Endothelial cell of umbilical vein (primary cell): ENCODE measurements at places on chromosomes 7 and 10.

DNA sequence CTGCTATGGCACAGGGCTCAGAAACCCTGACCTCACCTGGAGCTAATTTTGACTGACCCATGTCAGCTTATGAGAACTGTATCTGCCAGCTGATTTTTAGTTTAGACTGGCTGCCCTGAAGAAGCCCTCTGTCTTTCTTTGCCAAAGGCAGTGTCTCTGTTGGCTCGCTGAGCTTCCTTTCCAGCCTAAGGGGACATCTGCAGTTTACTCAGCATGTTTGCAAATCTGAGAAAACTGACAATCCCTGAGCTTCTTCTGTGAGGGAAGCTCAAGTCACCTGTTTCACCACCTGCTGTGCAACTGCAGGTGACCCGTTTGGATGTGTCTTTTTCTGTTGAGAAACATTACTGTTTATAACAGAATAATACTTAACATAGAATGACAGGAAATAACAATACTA lies 46.0 kb downstream of the PRKAR2B start:
- DNase-seq: peak; percentile 42
- H3K4me3 ChIP-seq: no peak overlapping the region
- H3K4me1 ChIP-seq: peaks cover 17% of the 10 kb centered on the region
- H3K27ac ChIP-seq: no peak overlapping the region
- H3K36me3 ChIP-seq: no peaks in the 10 kb centered on the region
- no peaks in the 10 kb centered on the region for H3K27me3 ChIP-seq

DNA sequence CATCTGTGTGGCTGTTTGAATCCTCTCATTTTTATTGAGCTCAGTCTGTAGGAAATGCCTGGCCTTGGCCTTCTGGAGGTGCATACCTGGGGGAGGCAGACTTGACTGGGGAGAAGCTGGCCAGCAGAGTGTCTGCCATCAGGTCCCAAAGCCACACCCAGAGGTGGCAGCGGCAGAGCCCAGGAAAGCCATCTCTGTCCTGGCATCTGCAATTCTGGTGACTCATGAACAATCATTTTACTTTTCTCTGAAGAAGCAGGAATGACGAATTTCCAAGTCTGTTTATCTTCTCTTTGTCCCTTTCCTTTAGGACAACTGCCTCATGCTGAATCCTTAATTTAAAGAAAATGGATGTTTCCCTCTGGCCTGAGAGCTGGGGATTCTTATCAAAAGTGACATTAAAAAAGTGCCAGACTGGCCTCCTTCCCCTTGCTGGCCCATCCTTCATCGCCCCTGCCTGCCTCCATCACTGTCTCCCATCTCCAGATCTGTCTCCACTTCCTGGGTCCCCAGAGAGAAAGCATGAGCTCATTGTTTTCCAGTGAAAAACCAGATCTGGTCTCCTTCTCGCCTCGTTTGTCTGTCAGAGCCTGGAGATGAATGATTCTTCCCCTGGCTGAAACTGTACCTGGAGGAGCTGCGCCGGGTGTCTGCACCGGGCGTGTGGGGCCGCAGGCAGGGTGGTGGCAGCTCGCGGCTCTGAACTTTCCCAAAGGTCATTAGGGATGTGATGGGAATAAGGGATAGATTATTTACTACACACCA lies 124.5 kb downstream of the TMEM178B start:
- no peak overlapping the region for H3K4me3 ChIP-seq
- H3K27me3 ChIP-seq: no peaks in the 10 kb centered on the region
- no peak overlapping the region for H3K27ac ChIP-seq
- no peaks in the 10 kb centered on the region for H3K4me1 ChIP-seq

DNA sequence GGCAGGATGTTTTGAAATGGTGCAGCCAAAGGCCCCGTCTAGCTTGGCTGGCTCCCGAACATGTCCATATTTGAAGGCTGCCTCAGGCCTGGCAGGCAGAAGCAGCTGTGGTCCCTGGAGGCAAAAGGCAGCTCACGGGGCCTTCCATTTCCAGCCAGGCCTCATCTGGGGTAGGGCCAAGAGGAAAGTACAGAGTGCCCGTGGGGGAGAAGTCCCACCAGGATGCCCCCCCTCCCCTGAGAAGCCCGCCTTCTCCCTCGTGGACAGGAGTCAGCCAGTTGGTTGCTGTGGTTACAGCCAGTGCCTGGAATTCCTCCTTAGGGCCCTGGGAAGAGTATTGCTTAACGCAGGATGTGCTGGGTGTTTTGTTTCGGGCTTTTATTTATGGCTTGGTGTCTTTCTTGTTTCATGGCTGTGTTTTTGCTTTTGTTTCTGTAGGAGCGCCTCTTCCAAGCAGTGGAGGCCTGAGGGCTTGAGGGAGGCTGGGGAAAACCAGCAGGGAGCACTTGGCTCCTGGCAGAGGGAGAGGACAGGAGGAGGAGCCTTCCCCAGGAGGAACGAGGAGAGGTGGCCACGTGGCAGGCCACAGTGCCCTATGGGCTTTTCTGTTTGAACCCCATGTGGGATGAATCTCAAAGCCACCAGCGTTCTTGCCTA lies 45.4 kb downstream of the CHST3 start:
- peak overlapping the region; percentile 52 for H3K27ac ChIP-seq
- H3K27me3 ChIP-seq: no peaks in the 10 kb centered on the region
- H3K4me1 ChIP-seq: peaks cover 17% of the 10 kb centered on the region
- DNase-seq: peak; percentile 94
- H3K4me3 ChIP-seq: no peak overlapping the region

DNA sequence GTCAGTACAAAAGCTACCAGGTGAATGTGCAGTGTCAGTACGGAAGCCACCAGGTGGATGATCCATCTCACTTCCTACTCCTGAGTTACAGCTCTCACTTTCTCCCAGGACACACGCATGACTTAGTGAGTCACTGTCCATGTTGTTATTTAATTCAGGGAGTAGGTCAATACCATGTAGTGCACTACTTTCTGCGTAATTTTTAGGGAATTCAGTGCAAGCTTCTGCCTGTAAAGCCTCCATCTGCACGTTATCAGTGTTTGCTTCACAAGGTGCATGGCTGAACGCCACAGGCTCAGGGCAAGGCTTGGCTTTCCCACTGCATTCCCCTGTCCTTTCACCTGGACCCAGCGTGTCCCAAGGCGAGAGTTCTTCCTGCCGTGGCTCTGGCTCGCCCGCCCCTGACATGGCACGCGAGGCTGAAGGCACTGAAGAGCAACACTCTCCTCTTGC lies 59.5 kb downstream of the LARP4B start:
- no peaks in the 10 kb centered on the region for H3K4me1 ChIP-seq
- H3K36me3 ChIP-seq: no peaks in the 10 kb centered on the region
- DNase-seq: no peak
- H3K27me3 ChIP-seq: no peaks in the 10 kb centered on the region
- H3K4me3 ChIP-seq: no peak overlapping the region

GRCh38 chr7:76507723-76508406 lies 2.5 kb upstream of the UPK3B start:
- peak; percentile 1 for DNase-seq
- no peak overlapping the region for H3K27ac ChIP-seq
- no peak overlapping the region for H3K4me3 ChIP-seq
- no peaks in the 10 kb centered on the region for H3K36me3 ChIP-seq

DNA sequence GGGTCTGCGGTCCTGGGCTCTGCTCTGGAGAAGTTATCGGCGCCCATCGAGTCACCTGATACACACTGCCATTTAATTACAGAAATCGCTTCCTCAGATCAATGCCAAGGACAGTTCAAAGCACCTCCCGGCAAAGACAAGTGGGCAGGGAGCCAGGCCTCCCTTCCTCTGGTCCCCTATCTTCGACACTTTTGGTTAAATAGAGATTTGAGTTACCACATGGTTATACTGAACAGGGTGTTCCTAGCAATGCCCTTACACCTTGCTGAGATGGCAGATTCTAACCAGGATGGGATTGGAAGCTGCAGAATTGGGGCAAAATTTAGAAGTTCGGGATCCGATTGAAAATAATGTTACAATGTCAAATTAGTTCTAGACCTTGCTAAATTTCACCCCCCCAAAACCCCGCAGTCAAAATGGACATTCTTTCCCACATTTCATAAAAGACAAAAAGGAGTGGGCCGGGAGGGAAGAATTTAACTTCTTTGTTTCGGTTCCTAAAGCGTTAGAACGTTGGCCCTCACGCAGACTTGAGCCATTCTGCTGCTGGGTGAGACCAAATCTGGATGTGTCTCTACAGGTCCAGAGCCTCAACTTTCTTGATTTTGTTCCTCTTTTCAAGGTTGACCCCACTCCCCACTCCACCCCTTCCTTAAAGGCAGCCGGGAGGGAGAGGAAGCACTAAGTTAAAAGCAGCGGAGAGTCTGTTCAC lies 2.2 kb upstream of the DLX5 start:
- H3K27me3 ChIP-seq: peaks cover 58% of the 10 kb centered on the region
- H3K27ac ChIP-seq: no peak overlapping the region
- H3K4me1 ChIP-seq: peaks cover 4% of the 10 kb centered on the region
- no peak for DNase-seq
- H3K36me3 ChIP-seq: no peaks in the 10 kb centered on the region

GRCh38 chr10:57844387-57844998 lies 423.2 kb downstream of the IPMK start:
- H3K36me3 ChIP-seq: no peaks in the 10 kb centered on the region
- H3K4me1 ChIP-seq: no peaks in the 10 kb centered on the region
- no peaks in the 10 kb centered on the region for H3K27me3 ChIP-seq
- no peak overlapping the region for H3K4me3 ChIP-seq
- DNase-seq: no peak
- no peak overlapping the region for H3K27ac ChIP-seq

GRCh38 chr7:88665892-88666514 lies 93.5 kb upstream of the ZNF804B start:
- no peaks in the 10 kb centered on the region for H3K27me3 ChIP-seq
- no peak overlapping the region for H3K27ac ChIP-seq
- no peak overlapping the region for H3K4me3 ChIP-seq
- H3K4me1 ChIP-seq: peaks cover 19% of the 10 kb centered on the region

DNA sequence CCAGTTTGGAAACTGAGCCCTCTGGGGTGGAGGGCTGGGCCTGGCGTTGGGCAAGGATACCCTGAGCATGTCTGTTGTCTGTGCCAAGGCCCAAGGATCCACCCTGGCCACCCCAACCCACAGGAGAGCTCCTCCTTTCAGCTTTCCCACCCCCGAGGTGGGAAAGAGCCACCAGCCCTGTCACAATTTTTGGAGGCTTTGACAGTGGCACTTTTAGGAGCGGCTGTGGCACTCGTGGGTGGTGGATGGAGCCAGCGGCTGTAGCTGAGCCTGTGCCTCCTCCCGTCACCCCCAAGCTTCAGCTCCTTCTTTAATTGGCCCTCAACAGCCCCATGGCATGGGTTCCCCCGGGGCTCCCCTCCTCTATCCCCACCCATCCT lies 18.2 kb upstream of the ZNF862 start:
- DNase-seq: no peak
- H3K27me3 ChIP-seq: no peaks in the 10 kb centered on the region
- no peak overlapping the region for H3K4me3 ChIP-seq
- H3K27ac ChIP-seq: no peak overlapping the region
- H3K36me3 ChIP-seq: no peaks in the 10 kb centered on the region

GRCh38 chr10:13877154-13877909 lies 290.6 kb downstream of the PRPF18 start:
- no peaks in the 10 kb centered on the region for H3K27me3 ChIP-seq
- H3K4me1 ChIP-seq: peaks cover 54% of the 10 kb centered on the region
- no peak overlapping the region for H3K4me3 ChIP-seq
- H3K27ac ChIP-seq: peak overlapping the region; percentile 32
- no peaks in the 10 kb centered on the region for H3K36me3 ChIP-seq

- no peaks in the 10 kb centered on the region for H3K36me3 ChIP-seq
- no peak overlapping the region for H3K27ac ChIP-seq
- H3K27me3 ChIP-seq: no peaks in the 10 kb centered on the region
- no peak overlapping the region for H3K4me3 ChIP-seq
These were observed 32.6 kb upstream of the ADCYAP1R1 start for GRCh38 chr7:31019509-31019908.

DNA sequence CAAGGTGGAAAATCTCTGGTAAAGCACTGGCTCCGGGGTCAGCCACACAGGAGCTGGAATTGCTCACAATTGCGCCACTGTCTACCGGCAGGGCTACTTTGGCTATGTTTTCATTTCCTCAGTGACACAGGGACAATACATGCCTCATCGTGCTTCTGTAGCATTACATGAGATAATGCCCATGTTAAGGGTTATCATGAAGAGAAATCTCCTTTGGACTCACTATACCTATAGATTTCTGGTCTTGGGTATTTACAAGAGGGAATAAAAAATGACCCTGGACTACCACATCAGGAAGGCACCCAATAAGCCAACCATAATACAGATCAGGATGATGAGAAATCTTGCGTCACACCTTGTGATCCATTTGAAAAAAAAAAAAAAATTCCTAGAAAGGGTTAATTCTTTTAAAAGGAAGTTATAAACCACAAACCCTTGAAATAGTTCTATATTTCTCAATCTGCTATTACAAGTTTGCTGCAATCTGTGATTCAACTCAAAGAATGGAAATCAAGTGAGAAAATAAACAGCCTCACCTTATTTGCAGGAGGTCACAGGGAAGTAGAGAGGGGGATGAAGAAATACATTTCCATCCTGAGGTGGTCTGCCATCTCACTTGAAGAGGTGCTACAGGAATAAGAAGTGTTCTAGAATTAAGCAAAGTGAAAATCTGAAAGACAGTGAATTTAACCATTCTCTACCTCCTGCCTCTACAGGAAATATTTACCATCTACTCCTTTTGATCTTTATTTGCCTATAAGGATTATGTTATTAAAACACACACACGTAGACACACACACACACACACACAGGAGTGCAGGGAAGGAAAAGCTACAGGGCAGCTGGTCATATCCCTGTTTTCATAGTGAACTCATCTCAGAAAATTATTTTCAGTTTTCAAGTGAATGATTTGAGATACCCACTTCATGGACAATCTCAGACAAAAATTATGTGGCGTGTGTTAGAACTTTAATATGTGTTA lies 231.3 kb upstream of the CELF2 start:
- peak; percentile 60 for DNase-seq
- H3K4me3 ChIP-seq: no peak overlapping the region
- no peaks in the 10 kb centered on the region for H3K36me3 ChIP-seq
- H3K27ac ChIP-seq: peak overlapping the region; percentile 80

- H3K4me1 ChIP-seq: no peaks in the 10 kb centered on the region
- DNase-seq: peak; percentile 35
- H3K27me3 ChIP-seq: no peaks in the 10 kb centered on the region
- H3K27ac ChIP-seq: no peak overlapping the region
- no peak overlapping the region for H3K4me3 ChIP-seq
These were observed 305.5 kb downstream of the DNAJB9 start for GRCh38 chr7:108875139-108875538.

GRCh38 chr7:75957021-75957736 lies 37.2 kb downstream of the TMEM120A start:
- H3K36me3 ChIP-seq: peaks cover 5% of the 10 kb centered on the region
- H3K4me1 ChIP-seq: peaks cover 7% of the 10 kb centered on the region
- H3K4me3 ChIP-seq: no peak overlapping the region
- H3K27ac ChIP-seq: no peak overlapping the region
- DNase-seq: no peak
- no peaks in the 10 kb centered on the region for H3K27me3 ChIP-seq

GRCh38 chr7:101278461-101279292 lies 33.8 kb upstream of the FIS1 start:
- no peak overlapping the region for H3K4me3 ChIP-seq
- no peaks in the 10 kb centered on the region for H3K4me1 ChIP-seq
- DNase-seq: no peak
- no peaks in the 10 kb centered on the region for H3K27me3 ChIP-seq
- H3K27ac ChIP-seq: no peak overlapping the region
